Stimulated activated CD4-positive, alpha-beta T cell treated with anti-CD3 and anti-CD28 coated beads, TNF-alpha, amount 100 ng/mL, for 24 hours (primary cell): ENCODE measurements at places on chromosomes 5 and 9.

GRCh38 chr5:76365561-76365960 lies 37.5 kb upstream of the IQGAP2 start:
- DNase-seq = no peak

DNA sequence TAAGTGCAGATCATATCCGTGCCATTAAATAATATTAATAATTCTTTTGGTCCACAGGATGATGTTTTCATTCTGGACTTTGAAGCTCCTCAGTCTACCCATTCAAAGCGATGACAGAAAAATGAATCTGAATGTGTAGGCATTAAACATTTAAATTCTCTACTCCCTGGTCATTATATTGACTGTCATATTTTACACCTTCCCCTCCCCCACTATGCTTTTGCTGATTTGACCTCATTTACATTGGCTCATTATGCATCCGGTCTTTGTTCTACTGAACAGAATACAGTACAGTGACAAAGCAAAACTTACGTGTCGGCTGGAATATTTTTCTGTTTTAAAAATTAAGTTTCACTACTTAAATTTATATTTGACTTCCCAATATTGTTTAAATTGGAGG lies 289.7 kb upstream of the TMEM161B start:
- no peak for DNase-seq

- no peak for DNase-seq
Observed at GRCh38 chr9:134546246-134546731, 95.3 kb upstream of the COL5A1 start.

- DNase-seq = no peak
Observed at GRCh38 chr9:18976709-18977531, 56.1 kb downstream of the SAXO1 start.

DNA sequence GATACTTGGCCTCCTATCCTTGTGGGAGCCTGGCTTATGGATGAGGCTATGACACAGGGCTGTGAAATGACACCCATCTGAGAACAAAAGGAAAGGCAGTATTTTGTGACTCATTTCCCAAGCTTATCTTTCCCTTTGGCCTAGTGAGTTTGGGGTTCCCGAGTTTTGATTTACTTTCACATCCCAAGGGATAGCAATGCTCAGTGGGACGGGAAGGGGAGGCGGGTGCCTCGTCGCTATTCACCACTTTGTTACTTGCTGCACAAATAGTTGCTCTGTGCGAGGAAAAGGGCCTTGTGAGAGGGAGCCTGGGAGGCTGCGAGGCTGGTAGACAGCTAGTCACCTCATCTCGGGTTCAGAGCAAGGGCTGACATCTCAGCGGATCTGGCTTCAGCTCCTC lies 59.1 kb upstream of the ENTREP1 start:
- DNase-seq = no peak

DNA sequence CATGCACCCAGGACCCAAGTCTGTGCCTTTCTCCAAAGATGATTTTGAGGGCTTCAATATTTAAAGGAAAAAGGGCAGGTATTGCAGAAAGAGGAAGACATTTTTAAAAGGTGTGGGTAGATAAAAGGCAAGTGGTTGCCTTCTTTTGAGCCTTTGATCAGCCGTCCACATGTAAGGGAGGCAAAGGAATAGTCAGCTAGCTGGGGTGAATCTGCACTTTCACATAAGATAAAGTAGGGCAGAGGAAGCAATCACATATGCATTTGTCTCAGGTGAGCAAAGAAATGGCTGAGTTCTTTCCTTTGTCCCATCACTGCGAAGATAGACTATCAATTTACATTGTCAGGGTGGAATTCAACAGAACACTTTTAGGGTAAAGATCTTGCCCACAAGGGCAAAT lies 19.9 kb downstream of the MGAT1 start:
- no peak for DNase-seq
